Heart right ventricle (tissue), 16 donors: ENCODE measurements at places on chromosomes 1 and 21. TPM values are rescaled to one million over a fixed set of nuclear protein-coding genes. Genes with fewer than 3 reads are reported as not detected.

- DNase-seq: no peak
These were observed 163.7 kb downstream of the LTN1 start for GRCh38 chr21:28828981-28829380.

The C21orf91 gene
- total RNA-seq: 12.3 TPM

The OR6K3 gene
- not detected for total RNA-seq

The ELAPOR1 gene
- total RNA-seq: 0.37 TPM

DNA sequence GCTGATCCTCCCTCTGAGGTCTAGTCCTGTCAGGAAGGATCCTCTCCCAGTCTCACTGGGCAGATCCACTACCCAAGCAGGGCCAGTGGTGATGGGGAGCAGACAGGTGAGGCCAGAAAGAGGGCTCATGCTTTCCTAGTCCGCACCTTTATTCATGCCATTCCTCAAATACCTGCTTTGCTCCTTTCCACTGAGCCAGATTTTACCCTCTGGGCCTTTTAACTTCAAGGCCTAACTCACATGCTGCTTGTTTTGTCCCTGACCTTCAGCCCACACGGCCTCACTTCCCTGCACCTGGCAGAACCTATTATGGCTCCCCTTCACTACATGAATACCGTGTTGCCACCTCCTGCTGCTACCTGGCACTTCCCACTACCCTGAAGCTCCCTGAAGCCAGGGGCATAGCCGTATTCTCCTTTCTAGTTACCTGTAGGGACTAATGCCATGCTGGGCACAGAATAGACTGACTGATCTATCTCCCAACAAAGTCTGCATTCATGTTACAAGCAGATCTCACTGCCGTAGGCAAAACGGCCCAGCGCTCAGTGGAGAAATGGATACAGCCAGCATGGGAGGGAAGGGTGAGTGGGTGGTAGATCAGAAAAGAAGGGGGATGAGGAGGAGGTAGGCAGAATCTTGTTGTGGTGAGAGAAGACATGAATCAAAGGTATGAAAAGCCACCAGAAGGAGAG is 36.1 kb upstream of the GOLT1A start:
- no peak for DNase-seq

- no peak for DNase-seq
These were observed 4.5 kb upstream of the INKA2 start for GRCh38 chr1:111743679-111744101.
